ENCODE measurements at places on chromosomes 11 and 22.

DNA sequence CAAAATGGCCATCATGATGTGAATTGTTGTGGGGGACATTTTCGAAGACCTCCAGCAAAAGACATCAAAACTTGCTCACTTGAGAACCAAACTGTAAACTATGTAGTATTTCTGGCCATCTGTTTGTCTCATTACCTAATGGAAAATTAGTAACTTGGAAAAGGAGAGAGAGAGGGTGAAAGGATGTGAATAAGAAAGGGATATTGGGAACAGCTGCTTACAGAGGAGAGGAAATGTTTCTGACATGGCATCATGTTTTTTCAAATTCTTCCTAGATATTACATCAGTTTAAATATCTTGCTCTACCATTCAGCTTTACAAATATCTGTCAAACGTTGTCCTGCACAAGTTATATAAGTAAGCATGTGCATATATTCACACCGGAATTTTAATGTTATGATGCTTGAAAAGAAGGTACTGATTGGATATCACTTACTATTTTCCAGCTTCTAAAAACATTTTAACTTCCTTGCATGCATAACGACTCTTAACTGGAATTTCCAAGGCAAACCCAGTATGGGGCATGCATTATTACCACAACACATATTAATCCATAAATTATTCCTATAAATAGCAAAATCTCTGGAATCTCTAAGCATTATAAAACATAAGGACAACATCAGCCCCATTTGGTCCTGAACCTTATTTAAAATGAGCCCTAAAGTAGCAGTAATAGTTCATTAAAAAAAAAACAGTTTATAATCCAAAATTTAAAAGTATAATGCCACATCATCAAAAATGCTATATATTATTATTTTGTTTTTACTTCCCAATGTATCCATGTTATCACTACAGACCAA lies 20.0 kb downstream of the GUCY1A2 start:
- DNase-seq = no peak

DNA sequence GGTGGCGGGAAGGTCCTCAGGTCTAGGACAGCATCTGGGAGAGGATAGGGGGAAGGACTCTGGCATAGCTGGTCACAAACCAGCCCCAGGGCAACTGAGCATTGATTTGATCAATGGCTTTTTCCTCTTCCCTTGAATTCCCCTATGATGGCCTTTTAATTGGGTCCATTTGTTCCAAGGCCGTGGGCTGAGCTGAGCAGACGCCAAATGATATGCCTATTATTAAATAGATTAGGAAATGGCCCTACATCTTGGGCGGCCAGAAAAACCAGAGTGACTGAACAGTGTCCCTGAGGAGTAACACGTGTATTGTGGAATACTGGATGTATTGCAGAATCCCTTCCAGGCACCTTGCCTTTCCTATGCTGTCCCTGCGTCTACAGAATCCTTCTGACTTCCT lies 26.7 kb upstream of the P2RY6 start:
- no peak for DNase-seq

DNA sequence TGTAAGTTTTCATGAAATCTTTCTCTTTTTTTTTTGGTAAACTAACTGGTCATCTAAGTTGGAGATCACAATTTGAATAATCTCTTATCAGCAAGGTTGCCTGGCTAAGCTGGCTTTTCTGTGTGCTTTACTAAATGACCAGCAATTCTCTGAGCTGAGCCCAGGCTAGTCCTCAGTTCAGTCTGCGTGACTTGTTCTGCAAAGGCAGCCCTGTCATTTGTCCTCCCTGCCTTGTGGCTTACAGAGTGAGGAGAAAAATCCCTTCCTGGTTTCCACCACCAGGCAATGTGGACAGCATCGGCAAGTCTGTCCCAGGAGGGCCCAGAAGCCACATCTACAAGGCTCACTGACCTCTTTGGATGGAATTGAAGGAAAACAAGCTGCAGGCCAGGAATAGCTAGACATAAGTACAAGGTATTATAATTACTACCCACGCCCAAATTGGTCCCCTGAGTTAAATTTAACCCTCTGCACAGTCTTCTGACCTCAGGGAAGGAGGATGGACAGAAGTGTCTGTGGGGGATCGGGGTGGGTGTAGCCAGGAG lies 108.6 kb downstream of the SCN3B start:
- no peak for DNase-seq

DNA sequence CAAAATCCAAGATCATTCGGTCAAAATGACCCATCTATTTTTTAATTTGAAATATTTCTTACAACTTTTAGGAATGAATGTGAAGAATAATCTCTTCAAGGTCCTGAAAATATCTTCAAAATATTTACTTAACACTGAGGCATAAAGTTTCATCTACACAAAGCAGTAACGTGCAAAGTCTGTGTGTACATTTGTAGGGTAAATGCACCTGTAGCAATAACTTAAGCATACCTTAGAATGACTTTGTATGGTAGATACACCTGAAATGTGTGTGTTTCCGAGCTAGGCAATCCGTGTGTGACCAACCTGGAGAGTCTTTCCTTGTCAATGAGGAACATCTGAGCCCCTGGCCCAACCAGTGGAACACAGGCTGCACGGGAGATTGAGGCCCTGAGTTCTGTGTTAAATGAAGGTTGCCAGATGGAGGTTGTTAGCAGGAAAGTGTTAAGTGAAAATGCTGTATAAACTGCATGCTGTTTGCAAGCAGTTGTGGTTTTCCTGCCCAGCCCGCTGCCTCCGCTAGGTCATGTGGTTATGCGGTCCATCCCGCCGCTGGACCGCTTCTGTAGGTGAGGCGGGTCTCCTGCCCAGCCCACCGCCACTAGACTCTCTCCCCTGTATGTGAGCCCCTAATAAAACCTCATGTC lies 7.6 kb upstream of the CTR9 start:
- peak; percentile 14 for DNase-seq

- DNase-seq = no peak
Observed at GRCh38 chr11:102263379-102264003, 53.8 kb upstream of the BIRC3 start.

- DNase-seq = no peak
Observed at GRCh38 chr22:46454504-46455269, 82.7 kb downstream of the CELSR1 start.

- DNase-seq = no peak
Observed at GRCh38 chr11:84857746-84858145, 769.4 kb downstream of the DLG2 start.

DNA sequence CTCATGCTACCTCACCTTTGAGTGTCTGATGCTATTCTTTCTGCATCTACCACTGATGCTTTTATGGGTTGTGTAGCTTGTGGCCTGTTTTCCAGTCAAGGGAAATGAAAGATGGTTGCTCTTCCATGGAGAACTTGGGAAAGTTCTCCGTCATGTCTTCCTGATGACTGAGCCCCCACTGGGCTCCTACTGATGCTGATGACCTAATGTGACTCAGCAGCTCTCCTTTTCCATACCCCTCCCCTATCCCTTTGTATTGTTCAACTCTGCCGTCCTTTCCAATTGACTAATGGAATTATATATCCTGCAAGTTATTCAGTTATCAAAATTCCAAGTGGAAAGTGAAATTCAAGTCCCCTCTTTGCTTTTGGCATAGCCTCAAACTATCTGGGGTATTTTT lies 44.7 kb downstream of the REXO2 start:
- no peak for DNase-seq

GRCh38 chr22:24525416-24526037 lies 29.4 kb downstream of the GUCD1 start:
- DNase-seq = peak; percentile 74

- no peak for DNase-seq
Observed at GRCh38 chr11:35042913-35043312, 96.1 kb upstream of the CD44 start.

GRCh38 chr11:15913261-15913660 lies 443.1 kb downstream of the SOX6 start:
- DNase-seq = no peak

GRCh38 chr11:115965767-115966504 lies 461.7 kb upstream of the CADM1 start:
- no peak for DNase-seq

DNA sequence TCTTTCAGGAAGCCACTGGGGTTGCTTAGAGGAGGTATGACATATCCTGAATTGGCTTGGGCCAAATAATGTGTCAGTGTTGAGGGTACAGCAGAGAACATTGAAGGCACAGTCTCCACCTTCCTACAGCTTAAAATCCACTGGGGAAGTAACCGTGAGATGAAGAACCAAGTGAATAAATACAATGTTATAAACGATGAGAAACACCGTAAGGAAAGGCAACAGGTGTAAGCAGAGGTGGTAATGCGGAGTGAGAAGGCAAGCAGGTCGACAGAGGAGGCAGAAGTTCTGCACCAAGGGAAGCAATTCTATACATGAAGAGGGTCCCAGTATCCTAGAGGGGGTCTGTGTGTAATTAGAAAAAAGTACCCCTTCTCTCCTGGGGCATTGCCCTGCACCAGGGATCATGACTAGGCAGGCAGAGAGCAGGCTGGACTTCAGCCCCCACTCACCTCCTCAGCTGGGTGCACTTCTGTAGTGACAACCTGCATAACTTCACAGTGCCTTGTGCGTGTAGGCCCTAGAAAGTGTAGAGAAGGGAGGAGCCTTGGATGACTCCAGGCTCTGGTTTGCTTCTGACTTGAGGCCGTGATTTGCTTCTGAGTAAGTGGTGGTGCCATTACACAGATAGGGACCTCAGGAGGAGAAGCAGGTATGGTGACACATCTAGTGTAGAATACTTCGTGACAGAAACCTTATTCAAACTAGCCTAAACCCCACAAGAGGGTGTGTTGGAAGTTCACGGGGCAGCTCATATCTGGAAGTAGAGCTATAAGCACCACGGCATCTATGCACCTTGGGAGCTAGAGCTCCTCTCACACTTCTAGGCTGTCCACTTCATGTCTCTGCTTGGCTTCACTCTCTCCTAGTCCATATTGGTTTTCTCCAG lies 4.9 kb downstream of the MYOD1 start:
- DNase-seq = no peak

DNA sequence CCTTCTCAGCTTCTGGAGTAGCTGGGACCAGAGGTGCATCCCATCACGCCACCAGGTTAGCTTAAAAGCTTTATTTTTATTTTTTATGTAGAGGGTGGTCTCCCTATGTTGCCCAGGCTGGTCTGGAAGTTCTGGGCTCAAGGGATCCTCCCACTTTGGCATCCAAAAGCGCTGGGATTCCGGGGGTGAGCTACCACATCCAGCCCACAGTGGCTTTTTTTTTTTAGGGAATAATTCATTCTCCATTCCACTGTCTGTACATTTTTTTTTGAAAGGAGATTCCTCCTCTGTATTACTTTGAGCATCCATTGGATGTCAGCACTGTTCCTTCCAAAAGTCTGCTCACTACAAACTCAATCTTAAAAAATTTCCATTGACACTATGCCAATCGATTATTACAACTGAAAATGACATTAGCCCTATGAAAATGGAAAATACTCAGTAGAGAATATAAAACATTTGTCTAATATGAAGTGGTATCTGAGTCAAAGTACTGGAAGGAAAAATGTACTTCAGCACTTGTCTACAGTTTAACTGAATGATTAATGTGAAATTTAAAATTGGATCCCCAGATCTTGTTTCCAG lies 1.3 kb upstream of the LPXN start:
- DNase-seq = no peak

- no peak for DNase-seq
Observed at GRCh38 chr11:94910779-94911178, 62.6 kb downstream of the CWC15 start.

DNA sequence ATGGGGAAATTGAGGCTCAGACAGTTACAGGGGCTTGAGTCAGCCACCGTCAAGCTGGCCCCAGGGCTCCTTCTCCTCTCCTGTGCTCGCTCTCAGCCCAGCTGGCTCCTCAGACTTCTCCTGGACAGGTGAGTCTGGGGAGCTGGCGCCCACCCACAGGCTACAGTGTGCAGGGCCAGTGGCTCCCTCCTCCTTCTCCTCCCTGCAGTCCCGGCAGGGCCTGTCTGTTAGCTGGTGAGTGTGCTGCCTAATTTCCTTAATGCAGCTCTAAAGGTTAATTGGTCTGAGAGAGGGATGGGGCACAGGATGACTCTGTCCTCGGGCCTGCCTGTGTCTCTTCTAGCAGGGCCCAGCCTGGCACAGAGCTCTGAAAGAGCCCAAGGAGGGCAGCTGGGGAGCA lies 31.7 kb downstream of the LMO1 start:
- DNase-seq = no peak

DNA sequence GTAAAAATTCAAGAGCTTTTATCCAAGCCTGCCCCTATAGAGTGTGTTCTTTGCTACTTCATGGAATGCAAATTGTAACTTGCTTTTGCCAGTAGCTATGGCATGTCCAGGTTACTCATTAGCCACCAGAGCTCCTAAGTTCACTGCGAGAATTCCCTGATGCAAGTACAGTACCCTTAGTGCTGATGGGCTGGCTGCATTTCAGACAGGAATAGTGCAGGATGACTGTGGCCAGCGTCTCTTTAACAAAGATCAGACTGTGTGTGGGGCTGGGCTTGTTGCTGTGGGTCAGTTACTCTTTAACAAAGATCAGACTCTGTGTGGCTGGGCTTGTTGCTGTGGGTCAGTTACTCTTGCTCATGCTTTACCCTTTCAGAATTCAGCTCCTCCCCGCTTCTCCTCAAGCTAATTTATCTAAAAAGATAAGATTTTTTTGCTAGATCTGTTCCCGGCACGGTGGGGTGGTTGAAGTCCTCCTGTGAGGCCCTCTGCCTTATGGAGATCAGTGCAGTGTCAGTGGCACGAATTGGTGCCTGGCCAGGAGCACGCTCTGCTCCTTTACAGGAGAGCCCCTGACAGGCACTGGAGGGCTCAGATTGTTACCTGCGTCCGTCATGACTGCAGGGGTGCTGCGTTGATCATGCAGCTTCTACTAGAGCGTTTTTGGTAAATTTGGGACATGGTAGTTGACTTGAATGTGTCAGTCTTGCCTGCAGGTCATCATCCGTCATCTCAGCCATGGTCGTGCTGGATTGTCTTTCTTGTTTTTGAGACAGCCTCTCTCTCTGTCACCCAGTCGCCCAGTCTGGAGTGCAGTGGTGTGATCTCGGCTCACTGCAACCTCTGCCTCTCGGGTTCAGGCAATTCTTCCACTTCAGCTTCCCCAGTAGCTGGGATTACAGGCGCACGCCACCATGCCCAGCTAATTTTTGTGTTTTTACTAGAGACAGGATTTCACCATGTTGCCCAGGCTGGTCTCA lies 27.0 kb downstream of the AP2A2 start:
- no peak for DNase-seq

DNA sequence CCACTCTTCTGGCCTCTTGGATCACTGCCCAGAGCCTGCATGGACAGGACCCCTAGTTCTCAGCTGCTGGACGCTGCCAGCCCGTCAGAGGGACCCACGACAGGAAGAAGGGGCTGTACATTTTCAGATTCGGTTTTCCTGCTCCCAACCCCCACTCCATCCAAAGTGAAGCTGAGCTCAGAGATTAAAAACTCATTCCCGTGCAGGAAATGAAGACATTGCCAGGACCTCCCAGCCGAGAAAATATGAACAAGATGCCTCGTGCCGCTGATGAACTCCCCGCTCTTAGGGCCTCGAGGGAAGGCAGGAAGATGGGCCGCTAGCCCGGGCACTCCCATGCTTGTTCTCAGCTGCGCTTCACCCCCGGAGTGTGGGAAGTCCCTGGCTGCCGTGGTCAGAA lies 36.1 kb downstream of the RPUSD4 start:
- no peak for DNase-seq

- DNase-seq = no peak
Observed at GRCh38 chr11:12160680-12161079, 50.3 kb downstream of the MICAL2 start.
